T-helper 17 cell (primary cell): ENCODE measurements at places on chromosomes 11 and 22. TPM values are rescaled to one million over a fixed set of nuclear protein-coding genes. Genes with fewer than 3 reads are reported as not detected.

ACRV1 gene
- total RNA-seq = not detected

CREB3L1 gene
- total RNA-seq = not detected

TRIM6 gene
- total RNA-seq = not detected

GRCh38 chr11:22037505-22037904, 155.4 kb upstream of the ANO5 start:
- no peak for DNase-seq

- DNase-seq = no peak
Measured at GRCh38 chr11:43145653-43146052, 166.1 kb upstream of the API5 start.

GRCh38 chr11:803770-804598, 1.0 kb downstream of the PIDD1 start:
- no peak for DNase-seq

DNA sequence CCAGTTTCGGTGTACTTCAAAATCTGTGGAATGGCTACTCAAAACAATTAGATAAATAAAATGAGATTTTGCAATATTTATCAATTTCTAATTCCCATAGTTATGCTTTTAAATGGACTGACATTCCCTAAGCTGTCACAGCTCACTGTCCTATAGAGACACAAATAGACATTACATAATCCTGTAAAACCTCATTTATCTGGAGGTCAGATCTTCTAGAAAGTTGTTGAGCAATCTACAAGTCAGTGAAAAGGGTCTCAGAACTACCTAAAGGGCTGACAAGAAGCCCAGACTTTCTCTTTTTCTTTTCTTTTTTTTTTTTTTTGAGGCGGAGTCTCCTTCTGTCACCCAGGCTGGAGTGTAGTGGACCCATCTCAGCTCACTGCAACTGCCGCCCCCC, 12.0 kb downstream of the ALG8 start:
- DNase-seq = no peak

DNA sequence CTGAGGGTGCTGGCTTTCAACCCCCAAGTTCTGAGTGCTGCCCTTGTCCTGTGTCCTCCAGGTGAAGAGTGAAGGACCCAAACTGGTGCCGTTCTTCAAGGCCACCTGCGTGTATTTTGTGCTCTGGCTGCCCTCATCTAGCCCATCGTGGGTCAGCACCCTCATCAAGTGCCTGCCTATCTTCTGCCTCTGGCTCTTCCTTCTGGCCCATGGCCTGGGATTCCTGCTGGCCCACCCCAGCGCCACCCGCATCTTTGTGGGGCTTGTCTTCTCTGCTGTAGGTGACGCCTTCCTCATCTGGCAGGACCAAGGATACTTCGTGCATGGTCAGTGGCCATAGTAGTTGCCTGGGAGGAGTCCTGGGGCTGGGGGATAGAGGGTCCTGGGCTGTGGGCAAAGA, 2.3 kb downstream of the TMEM86A start:
- no peak for DNase-seq
